ENCODE measurements at places on chromosomes 6 and 20.

DNA sequence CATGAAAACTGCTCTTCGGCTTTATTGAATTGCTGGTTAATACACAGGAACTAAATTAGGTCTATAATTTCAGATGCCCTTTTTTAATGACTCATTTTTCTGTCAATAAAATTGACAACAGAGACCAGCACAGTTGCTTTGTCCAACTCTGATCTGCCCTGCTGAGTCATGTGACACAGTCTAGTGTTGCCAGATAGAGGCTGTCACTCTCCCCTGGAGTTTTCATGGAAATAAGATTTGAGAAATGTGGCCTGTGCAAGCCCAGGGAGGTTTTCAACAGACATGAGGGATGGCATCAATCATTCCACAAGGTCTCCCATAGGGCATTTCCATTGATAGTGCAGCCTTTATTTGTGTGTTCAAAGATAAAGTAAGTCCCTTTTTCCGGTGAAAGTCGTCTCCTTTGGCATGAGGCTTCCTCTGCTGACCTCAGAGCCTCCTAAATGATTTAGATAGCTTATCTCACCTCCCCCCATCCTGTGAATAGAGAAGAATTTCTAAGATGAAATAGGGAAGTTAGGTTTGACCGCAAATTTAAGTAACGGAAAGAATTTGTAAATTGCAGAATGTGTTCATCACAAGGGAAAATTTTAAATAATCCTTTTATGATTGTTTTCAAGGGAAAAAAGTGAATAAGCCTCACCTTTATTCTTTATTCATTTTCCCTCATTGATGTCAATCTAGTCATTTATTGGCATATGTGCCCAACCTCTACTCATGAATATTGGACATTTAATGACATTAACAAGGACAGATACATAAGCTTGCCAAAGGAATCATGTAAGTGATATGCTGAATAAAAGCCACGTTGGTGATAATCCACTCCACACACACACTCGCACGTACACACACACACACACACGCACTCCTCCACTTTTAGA is 277.7 kb downstream of the ADGB start:
- peaks cover 6% of the 10 kb centered on the region for H3K4me1 ChIP-seq
- H3K4me3 ChIP-seq, result no peak overlapping the region
- H3K36me3 ChIP-seq, result no peaks in the 10 kb centered on the region
- DNase-seq, result no peak

DNA sequence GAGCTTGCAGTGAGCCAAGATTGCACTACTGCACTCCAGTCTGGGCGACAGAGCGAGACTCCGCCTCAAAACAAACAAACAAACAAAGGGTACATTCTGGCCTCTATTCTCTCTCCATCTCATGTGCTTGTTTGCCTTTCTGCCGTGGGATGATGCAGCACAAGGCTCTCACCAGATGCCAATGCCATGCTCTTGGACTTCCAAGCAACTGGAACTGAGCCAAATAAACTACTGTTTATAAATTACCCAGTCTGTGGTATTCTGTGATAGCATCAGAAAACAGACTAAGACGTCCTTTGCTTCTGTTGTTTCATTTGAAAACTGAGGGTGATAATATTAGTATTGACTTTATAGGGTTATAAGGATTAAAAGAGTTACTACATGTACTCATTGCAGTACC is 3.6 kb upstream of the BRD2 start:
- no peaks in the 10 kb centered on the region for H3K27me3 ChIP-seq
- peaks cover 5% of the 10 kb centered on the region for H3K4me1 ChIP-seq
- no peaks in the 10 kb centered on the region for H3K36me3 ChIP-seq
- no peak for DNase-seq
- H3K4me3 ChIP-seq, result no peak overlapping the region
- no peak overlapping the region for H3K27ac ChIP-seq

DNA sequence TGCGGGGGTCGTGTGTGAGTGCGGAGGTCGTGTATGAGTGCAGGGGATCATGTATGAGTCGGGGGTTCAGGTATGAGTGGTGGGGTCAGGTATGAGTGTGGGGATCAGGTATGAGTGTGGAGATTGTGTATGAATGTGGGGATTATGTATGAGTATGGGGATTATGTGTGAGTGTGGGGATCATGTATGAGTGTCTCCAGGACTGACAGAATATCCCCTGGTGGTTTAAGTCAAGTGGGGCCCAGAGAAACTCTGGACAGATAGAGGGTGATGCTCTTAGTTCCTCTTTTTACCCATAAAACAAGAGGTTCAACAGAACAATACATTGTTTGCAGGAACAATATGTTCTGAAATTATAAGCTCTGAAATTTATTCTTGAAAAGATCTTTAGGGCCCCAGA is 131.9 kb downstream of the UST start:
- no peak for DNase-seq
- no peak overlapping the region for H3K4me3 ChIP-seq
- H3K36me3 ChIP-seq, result no peaks in the 10 kb centered on the region
- peaks cover 10% of the 10 kb centered on the region for H3K4me1 ChIP-seq
- H3K27ac ChIP-seq, result no peak overlapping the region

DNA sequence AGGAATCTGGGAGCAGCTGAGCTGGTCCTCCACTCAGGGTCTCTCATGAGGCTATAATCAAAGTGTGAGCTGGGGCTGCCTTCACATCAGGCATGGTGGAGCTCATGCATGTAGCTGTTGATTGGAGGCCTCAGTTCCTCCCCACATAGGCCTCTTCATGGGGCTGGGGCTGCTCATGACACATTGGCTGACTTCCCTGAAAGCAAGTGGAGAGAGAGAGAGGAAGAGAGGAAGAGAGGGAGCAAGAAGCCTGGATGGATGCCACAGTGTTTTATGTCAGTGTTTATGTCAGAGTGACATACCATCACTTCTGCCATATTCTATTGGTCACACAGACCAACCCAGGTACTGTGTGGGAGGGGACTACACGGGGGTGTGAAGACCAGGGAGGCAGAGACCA is 43.8 kb downstream of the EYA2 start:
- H3K27me3 ChIP-seq, result no peaks in the 10 kb centered on the region
- H3K4me3 ChIP-seq, result no peak overlapping the region
- no peak overlapping the region for H3K27ac ChIP-seq

- no peak for DNase-seq
- H3K27me3 ChIP-seq, result peaks cover 43% of the 10 kb centered on the region
- H3K36me3 ChIP-seq, result peaks cover under 1% of the 10 kb centered on the region
- H3K27ac ChIP-seq, result no peak overlapping the region
Measured at GRCh38 chr20:46131396-46131795, 13.3 kb downstream of the CD40 start.

DNA sequence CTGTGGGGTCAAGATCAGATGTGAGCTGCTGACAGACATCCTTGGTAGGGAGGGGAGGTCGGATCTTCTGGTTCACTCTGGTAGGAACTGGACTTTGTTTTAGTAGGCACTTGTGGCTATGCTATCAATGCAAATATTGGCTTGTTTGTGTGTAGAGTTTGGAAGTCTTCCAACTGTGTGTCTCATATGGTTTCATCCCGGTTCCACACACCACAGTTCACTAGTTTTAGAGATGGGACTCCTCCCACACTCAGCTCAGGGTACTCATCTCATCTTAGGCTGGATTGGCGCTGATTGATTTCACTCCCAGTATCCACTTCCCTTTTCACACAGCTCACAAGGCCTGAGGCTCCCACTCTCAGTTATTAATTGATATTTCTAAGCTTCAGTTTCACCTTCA is 161.3 kb downstream of the THBS2 start:
- no peak overlapping the region for H3K27ac ChIP-seq
- peaks cover 3% of the 10 kb centered on the region for H3K4me1 ChIP-seq
- H3K27me3 ChIP-seq, result no peaks in the 10 kb centered on the region
- DNase-seq, result no peak

DNA sequence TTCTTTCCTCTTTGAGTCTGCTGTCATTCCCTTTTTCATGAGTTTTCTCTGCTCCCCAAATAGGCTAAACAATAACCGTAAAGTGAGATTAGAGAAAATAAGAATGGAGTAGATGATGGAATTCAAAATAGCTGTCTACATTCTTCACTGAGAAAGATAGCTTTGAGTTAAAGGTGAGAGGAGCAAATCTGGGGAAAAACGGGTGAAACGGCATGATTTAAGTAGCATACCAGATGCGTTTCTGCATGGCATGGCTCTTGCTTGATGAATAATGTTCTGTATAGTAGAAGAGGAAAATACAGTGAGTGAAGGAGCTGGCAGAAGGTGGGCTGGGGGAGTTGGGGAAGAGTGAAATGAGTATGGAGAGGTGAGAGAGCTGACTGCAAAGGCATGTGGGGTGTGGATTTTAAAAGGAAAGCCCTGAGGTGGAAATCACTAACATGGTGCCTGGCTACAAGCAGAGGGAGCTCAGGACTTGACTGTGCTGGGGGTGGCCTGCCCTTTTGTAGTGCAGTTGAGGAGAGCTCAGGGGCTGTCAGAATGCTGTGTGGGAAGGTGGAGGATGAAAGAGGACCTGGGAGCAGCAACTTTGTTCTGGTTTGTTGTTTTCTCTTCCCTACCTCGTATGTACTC is 8.8 kb downstream of the BICRAL start:
- peaks cover 12% of the 10 kb centered on the region for H3K36me3 ChIP-seq
- peaks cover 9% of the 10 kb centered on the region for H3K4me1 ChIP-seq
- H3K4me3 ChIP-seq, result no peak overlapping the region
- peak overlapping the region; percentile 21 for H3K27ac ChIP-seq
- no peak for DNase-seq

GRCh38 chr20:41011551-41012067 is 17.0 kb upstream of the TOP1 start:
- H3K4me3 ChIP-seq, result no peak overlapping the region
- H3K36me3 ChIP-seq, result no peaks in the 10 kb centered on the region
- no peak for DNase-seq
- H3K27ac ChIP-seq, result no peak overlapping the region
- H3K27me3 ChIP-seq, result no peaks in the 10 kb centered on the region

DNA sequence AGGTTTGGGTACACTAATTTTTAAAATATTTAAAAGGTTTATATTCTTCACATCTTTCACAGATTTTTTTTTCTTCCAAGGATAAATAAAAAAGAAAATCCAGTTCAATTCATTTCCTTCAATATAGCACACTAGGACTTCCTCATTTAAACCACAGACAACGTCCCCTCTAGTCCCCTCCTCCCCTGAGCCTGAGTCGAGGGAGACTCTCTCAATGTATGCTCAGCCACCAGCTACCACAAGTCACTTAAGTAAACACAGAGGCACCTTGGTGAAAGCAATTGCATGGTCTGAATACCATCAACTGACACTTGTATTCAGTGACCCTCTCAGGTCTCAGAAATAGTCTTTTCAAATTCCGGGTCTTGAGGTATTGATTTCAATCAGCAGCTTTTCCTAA is 88.6 kb downstream of the SIM1 start:
- peaks cover 3% of the 10 kb centered on the region for H3K27me3 ChIP-seq
- no peak overlapping the region for H3K4me3 ChIP-seq
- H3K4me1 ChIP-seq, result peaks cover 3% of the 10 kb centered on the region
- H3K27ac ChIP-seq, result no peak overlapping the region
- DNase-seq, result no peak
- H3K36me3 ChIP-seq, result no peaks in the 10 kb centered on the region

DNA sequence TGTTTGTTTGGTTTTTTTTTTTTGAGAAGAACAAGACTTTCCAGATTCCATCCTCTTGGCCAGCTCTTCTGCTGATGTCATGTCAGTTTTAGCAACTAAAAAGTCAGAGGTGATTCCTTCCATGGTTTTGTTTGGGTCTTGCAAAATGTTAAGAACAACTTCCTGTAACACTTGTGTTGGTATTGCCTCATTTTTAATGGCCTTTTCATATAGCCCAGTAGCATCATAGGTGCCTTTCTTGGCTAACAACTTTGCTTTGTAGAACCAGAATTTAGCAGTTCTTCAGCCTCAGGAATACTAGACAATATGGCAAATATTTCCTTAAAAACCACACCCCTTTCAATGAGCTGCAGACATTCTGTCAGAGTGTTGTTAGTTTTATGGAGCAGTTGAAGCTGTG is 99.5 kb upstream of the SIRPG start:
- DNase-seq, result no peak
- H3K36me3 ChIP-seq, result no peaks in the 10 kb centered on the region
- peaks cover 5% of the 10 kb centered on the region for H3K4me1 ChIP-seq
- peaks cover 13% of the 10 kb centered on the region for H3K27me3 ChIP-seq
- H3K27ac ChIP-seq, result no peak overlapping the region
- no peak overlapping the region for H3K4me3 ChIP-seq
